ENCODE measurements at places on chromosomes 6 and 20.

DNA sequence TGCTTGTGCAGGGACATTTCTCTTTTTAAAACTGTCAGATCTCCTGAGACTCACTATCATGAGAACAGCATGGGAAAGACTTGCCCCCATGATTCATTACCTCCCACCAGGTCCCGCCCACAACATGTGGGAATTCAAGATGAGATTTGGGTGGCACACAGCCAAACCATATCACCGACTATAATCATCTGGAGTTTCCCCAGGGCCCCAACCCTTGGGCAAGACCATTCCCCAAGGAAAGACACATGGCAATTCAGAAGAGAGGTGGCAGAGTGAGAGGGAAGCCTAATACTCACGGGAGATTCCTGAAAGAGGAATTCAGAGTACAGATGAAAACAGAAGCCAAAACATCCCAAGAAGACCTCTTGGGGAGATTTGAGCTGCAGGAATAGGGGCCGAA, 291.0 kb upstream of the PLCB4 start:
- no peak for DNase-seq

DNA sequence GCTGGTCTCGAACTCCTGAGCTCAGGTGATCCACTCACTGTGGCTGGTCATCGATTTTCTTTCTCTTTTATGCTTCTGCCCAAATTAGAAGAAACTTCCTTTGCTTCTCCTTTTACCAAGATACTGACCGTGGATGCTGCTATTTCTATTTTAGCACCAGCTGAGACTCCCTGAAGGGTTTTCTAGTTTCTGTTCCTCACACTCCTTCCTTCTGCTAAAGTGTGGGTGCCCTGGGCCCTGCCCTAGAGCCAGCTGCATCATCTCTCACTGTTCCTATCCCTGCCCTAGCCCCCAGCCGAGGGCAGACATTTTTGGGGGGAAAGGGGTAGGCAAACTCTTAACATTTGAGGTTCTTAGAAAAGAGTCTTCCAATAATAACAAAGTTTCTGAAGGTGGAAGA, 6.3 kb downstream of the SMOC2 start:
- no peak for DNase-seq

GRCh38 chr20:1879369-1879768, 15.8 kb upstream of the SIRPA start:
- no peak for DNase-seq

GRCh38 chr20:10609276-10609675, 64.5 kb downstream of the JAG1 start:
- DNase-seq: no peak

DNA sequence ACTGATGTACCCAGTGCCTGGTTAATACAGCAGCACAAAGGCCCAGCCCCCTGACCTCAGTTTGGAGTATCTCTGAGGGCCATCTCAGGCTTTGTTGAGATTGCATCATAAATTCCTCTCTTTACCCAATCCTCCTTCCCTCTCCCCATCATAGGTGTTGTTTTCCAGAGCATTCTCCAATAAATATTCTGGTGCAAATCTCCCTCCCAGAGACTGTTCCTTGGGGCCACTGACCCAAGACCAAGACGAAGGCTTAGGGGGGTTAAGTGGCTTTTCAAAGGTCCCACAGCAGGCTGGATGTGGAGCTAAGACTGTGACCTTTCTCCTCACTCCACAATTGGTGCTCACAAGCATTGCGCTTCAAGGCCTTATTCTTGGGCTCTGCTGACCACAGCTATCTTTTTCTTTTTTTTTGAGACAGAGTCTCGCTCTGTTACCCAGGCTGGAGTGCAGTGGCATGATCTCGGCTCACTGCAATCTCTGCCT, 72.4 kb upstream of the ZMYND8 start:
- DNase-seq: no peak

DNA sequence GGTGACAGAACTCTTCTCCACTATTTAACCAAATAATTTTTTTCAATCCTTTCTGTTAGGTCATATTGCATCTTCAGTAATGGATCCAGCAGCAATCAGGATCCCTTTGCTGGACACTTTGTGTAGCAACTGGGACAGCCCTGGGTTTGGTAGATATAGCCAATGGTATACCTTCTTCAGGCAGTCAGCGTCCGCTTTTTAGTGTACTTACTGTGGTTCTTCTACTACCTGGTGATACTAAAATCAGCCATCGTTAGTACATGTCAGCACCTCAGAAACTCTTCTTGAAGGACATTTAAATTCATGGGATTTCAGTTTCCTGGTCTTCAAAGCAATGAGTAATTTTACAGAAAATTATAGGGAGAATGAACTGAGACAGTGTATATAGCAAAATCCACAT, 93.5 kb downstream of the ADGRG6 start:
- DNase-seq: no peak

DNA sequence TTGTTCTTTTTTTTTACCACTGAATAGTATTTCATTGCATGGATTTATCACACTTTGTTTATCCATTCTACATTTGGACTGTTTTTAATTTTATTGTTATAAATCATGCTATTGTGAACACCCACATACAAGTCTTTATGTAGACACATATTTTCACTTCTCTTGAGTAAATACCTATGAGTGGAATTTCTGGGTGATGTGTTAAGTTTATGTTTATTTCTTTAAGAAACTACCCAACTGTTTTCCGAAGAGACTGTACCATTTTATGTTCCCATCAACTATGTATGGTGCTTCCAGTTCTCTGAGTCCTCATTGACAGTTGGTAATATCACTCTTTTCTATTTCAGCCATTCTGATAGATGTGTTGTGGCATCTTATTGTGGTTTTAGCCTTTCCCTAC, 54.0 kb downstream of the RIN2 start:
- no peak for DNase-seq

DNA sequence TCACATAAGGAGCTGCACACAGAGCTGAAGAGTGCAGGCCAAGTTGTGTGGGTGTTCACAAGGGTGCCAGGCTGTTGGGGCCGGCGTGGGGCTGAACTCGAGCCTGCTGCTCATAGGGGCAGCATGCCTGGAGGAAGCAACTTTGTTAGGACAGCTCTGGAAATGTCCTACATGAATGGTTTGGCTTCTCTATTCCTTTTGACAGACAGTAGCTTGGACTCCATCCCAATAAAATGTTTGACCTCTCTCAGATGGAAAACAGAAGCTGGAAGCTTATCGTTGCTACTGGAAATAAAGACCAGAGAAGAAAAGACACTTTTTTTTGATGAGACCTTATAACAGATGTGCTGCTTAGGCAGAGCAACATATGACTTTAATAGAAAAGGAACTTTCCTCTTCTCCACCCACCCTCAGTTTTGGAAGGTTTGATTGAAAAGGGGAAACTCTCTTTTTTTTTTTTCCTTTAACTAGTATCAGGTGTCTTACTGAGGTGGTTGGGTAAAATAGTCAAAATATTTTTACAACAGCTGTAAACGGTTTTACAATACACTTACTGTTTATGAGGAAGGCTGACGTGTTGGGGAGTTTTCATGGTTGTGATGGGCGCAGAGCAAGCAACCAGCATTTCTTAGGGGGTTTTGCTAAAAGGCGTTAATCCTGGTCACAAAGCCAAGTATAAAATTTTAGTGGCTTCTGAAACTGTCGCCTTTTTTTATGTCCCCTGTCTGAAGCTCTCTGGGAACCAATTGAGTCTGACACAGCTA, 80.7 kb upstream of the EEF1E1 start:
- no peak for DNase-seq

GRCh38 chr6:155530219-155530834, 74.7 kb upstream of the NOX3 start:
- no peak for DNase-seq

DNA sequence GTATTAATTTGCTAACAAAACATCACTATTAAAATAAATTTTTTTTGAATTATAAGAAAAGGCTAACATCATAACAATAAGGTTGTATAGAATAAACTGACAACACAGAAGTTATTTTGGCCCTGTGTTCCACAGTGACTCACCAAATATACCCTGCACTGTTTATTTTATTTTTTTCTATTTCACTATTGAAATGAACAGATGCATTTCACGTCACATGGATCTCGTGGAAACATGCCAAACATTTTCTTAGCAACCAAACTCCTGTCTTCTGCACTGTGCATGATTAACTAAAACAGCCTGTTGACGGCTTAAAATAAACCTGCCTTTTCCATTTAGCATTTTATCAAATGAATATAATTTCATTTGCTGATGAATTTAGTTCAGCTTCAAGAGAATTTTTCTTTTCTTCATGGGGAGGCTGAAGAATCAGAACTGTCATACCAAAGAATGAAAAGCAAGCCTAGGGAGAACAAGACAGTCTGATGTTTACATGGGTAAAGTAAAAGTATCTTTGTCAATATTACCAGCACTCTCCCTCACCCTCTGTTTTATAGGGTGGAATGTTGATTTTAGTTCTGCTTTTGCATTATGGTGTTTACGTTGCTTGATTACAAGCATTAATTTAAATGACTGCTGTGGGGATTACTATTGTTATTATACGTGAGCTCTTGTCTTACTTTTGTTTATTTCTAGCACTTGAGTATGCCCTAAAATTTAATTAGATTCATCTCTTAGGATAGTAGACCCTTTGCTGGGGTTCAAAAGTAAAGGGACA, 115.3 kb downstream of the LCA5 start:
- peak; percentile 93 for DNase-seq

DNA sequence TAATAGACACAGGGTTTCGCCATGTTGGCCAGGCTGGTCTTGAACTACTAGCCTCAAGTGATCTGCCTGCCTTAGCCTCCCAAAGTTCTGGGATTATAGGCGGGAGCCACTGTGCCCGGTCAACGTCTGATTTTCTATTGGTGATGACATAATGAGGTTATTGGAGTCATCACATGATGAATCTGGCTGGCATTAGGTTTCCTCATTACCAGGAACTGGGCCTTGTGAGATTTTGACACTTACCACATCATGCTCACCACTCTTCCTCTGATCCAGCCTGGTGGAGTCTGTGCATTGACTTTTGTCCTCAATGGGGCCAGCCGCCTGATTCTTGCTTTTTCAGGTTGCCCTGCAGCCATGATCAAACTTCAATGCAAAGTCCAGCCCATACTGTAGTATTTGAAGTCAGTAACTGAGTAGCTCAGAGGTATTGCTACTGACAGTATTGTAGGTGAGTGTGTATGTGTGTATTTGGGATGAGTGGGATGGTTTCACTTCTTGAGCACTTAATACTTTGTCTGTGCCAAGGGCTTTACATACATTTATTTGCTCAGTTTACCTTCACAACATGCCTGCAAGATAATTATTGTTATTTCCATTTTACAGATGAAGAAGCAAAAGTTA, 16.0 kb downstream of the ANKS1A start:
- DNase-seq: no peak

GRCh38 chr6:31898383-31899011, 999 bp upstream of the EHMT2 start:
- no peak for DNase-seq

GRCh38 chr6:56815436-56815835, 139.5 kb upstream of the BEND6 start:
- DNase-seq: no peak

- no peak for DNase-seq
These were observed 21.2 kb downstream of the EPB41L2 start for GRCh38 chr6:131041814-131042213.

- DNase-seq: no peak
These were observed 113.1 kb downstream of the TIAM2 start for GRCh38 chr6:155108070-155108820.

DNA sequence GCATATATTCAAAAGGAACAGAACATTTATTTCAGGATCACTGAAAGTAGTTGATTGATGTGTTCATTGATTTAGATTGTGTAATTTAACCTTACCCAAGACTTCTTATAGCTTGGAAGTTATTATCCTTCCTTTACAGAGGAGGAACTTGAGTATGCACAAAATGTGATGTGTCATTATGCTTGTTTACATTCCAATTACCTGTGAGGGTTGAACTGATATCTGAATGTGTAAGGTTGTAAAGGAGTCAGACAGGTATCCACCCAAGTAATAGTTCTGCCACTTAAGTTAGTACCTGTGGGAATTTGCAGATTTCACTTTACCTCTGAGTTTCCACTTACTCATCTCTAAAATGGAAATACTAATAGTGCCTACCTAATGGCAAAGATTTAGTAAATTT, 668.2 kb downstream of the DOK5 start:
- DNase-seq: no peak

GRCh38 chr20:49858076-49858585, 45.5 kb downstream of the SLC9A8 start:
- DNase-seq: no peak

- DNase-seq: no peak
These were observed 197.7 kb downstream of the BCAS1 start for GRCh38 chr20:53872561-53873229.

GRCh38 chr6:39804466-39805065, 12.4 kb downstream of the DAAM2 start:
- DNase-seq: no peak

- DNase-seq: no peak
These were observed 107.0 kb upstream of the SMLR1 start for GRCh38 chr6:130720076-130720715.

- DNase-seq: no peak
These were observed 502.0 kb downstream of the QKI start for GRCh38 chr6:163916315-163917081.

DNA sequence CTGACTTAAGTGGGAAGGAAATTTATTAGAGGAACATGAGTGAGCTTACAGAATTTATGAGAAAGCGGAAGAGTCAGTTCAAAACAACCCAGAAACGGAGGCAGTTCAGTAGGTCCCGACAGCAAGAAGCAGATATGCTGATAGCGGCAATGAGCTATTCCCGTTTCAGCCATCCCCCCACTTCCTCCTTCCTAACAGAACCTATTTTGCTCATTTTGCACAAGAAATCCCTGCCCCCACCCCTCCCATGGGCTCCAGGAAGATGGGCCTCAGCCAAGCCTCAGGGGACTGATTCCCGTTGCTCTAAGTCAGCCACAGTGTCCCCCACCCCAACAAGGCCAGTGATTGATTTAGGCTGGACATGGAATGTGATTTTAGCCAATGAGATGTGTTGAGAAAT, 157.5 kb downstream of the CEBPB start:
- DNase-seq: no peak

- no peak for DNase-seq
These were observed 23.4 kb downstream of the PACSIN1 start for GRCh38 chr6:34489207-34489805.

DNA sequence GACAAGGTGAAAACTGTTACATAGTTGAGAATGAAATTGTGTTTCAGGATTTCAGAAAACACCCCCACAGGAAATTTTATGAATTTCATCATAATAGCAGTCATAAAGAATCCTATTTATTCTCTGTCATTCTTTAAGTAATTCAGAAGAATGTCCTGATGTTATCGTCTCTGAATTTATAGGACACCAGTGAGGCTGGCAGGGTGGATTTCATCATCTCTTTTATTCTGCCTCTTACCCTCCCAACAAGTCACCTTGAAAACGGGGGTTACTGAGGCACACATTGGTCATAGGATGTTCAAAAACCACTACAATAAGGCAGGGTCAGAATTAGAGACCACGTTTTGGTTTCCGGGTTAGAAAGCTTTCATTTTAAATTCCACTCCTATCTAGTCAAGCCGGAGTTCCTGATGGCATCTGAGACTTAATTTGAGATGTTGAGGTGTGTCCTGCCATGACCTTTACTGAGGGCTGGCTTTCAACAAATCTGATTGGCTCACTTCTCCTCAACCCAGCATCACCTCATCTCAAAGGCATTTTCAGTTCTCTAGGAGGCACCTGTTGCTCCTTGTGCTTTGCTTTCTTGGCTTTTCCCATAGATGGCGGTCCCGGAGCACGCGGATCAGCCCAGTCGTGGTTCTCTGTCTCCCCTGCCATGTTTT, 230.6 kb upstream of the SUPT3H start:
- no peak for DNase-seq

GRCh38 chr20:34871320-34871926, 1.2 kb downstream of the GGT7 start:
- no peak for DNase-seq

- no peak for DNase-seq
These were observed 8.6 kb downstream of the MAP3K5 start for GRCh38 chr6:136783495-136784270.

GRCh38 chr20:56760610-56761009, 131.5 kb downstream of the TFAP2C start:
- DNase-seq: no peak
